A549 (cell line): ENCODE measurements at places on chromosomes 5 and 9. TPM values are rescaled to one million over a fixed set of nuclear protein-coding genes. Genes with fewer than 3 reads are reported as not detected.

Gene ZNF484
- polyA plus RNA-seq = 2.3 to 2.6 TPM (median 2.4 TPM) in 3 replicates

Gene TMEM252
- not detected in 3 replicates for polyA plus RNA-seq

DNA sequence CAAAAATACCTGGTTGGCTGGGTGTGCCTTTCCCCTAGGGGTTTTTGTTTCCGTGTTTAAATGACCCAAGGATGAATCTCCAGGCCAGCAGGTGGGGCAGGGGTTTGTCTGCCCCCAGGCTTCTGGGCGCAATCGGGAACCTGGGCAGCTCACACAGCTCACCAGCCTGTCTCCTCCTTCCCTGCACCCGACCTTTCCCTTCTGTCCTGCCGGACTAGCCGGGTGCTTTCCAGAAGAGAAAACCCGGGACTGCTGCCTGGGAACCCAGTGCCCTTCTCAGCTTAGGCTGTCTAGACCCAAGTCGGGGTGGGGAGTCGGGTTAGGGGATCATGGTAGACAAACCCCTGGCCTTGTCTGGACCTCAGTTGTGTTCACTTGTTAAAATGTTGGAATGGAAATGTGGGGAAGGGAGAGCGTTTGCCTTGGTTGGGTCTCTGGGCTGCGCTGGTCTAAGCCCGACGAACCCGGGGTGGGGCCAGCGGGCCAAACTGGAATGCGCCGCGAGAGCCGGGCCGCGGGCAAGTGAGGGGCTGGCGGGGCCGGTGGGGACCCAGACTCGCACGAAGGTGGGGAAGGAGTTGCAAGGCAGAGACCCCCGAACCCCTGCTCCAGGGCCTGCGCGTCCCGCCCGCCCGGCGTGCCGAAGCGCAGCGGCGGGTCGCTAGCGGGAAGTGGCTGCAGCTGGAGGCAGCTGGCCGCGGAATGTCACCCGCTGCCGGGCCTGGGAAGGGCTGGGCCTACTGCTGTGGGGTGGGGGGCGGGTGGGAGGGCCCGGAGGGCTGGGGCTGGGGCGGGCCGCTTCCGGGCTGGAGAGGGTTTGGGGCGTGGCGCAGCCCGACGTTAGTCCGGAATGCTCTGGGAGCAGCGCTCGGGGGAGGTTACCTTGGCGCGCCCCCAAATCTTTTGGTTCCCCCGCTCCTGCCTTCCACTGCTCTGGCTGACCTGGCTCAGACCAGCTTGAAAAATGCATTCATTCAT, 84.6 kb downstream of the DAB2IP start:
- peak; percentile 12 for DNase-seq

DNA sequence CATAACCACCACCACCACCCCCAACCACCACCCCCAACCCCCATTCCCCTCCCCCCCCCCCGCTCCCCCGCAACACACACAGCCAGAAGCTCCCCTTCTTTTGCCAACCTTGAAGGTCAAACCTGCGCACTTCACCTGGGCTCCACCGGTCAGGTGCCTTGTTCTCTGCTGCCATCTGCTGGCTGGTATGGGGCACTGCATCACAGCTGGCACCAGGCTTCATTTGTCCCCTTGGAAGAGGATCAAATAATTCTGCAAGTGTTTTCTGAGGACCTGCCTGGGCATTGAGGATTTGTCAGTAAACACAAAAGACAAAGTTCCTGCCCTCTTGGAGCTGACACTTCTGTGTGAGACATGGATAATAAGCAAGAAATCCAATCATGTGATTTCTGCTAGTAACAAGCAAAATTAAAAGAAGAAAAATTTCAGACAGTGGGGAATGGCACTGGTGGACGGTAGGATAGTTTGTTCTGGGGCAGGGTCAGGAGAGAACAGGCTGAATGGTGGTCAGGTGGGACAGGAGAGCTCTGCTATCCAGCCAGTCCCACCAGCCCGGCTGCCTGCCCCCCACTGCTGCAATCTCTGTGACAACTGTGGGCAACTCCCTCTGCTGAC, 55.6 kb upstream of the LMX1B start:
- peak; percentile 51 for DNase-seq

GRCh38 chr9:13269589-13270452, 9.7 kb downstream of the MPDZ start:
- DNase-seq = no peak
